ENCODE measurements at places on chromosomes 12 and 14. TPM values are rescaled to one million over a fixed set of nuclear protein-coding genes. Genes with fewer than 3 reads are reported as not detected.

DNA sequence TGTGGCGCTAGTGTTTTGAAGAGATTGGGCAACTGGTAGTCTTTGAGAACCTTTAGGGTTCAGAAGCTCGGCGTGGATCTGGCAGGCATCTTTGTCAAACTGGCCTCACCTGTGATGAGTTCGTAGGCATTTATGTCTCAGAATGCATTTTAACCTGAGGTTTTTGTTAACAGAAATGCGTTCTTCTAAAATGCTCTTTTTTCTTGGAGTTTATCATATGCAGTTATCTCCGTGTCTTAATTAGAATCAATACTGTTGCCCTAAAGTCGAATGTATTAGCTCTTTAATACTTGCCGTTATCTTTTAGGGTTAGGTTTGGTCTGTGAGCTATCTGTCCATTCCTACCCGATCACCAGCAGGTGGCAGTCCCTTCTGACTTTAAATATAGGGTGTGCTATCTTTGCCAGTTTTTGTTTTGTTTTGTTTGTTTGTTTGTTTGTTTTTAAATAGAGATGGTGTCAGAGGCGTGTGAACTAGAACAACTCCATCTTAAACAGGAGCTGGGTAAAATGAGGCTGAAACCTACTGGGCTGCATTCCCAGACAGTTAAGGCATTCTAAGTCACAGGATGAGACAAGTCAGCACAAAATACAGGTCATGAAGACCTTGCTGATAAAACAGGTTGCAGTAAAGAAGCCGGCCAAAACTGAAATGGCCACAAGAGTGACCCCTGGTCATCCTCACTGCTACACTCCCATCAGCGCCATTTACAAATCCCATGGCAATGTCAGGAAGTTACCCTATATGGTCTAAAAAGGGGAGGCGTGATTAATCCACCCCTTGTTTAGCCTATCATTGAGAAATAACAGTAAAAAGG lies 1.4 kb downstream of the ATF1 start:
- H3K27ac ChIP-seq, result peak overlapping the region; percentile 92
- DNase-seq, result peak; percentile 41
- no peaks in the 10 kb centered on the region for H3K27me3 ChIP-seq
- H3K4me1 ChIP-seq, result peaks cover 37% of the 10 kb centered on the region

GRCh38 chr12:54037360-54038283 lies 4.8 kb downstream of the HOXC5 start:
- no peaks in the 10 kb centered on the region for H3K36me3 ChIP-seq
- H3K4me1 ChIP-seq, result peaks cover 8% of the 10 kb centered on the region
- no peak overlapping the region for H3K4me3 ChIP-seq

GRCh38 chr12:132327336-132328171 lies 1.8 kb downstream of the GALNT9 start:
- peaks cover 14% of the 10 kb centered on the region for H3K4me1 ChIP-seq
- H3K4me3 ChIP-seq, result no peak overlapping the region
- H3K27me3 ChIP-seq, result peaks cover 16% of the 10 kb centered on the region
- H3K27ac ChIP-seq, result no peak overlapping the region
- DNase-seq, result no peak
- H3K36me3 ChIP-seq, result no peaks in the 10 kb centered on the region

DNA sequence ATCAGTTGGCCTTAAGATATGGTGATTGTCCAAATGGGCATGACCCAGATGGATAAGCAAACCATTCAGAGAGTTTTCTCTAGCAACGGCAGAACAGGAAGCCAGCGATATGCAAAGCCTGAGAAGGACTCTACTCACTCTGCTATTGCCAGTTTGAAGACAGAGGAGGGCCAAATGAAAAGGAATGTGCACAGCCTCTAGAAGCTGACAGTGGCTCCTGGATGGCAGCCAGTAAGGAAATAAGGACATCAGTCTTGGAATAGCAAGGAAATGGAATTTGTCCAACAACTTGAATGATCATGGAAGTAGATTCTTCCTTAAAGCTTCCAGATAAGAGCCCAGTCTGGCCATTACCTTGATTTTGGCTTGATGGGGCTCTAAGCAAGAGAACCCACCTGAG lies 60.0 kb downstream of the TMTC2 start:
- no peak overlapping the region for H3K4me3 ChIP-seq
- no peak for DNase-seq
- H3K36me3 ChIP-seq, result no peaks in the 10 kb centered on the region
- H3K27me3 ChIP-seq, result no peaks in the 10 kb centered on the region

DNA sequence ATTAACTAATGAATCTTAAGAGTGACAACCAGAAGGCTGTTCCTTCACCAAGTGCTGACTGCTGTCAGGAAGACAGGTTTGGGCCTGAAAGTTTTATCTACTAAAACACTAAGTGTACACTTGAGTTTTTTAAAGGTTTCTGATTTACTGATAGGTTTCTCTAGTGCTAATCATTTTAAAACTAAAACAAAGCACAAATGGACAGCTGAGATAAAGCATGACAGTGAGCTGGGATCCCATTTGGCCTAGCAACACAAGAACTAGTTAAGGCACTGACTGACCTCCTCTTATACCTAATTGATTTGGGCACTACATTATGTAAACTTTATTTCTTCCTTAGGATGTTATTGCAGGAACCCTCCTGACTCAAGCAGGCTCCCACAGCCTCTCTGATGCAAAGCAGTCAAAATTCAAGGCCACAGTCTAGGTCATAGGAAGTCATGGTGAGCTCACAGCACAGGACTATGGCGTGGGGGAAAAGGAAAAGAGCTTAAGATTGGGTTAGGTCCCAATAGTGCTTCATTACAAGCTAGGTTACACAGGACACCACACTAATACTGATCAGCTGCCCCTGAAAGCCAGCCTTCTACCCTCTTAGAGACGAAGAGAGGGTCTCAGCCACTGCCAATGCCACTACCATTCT lies 3.5 kb downstream of the STXBP6 start:
- H3K4me1 ChIP-seq, result no peaks in the 10 kb centered on the region
- H3K27ac ChIP-seq, result no peak overlapping the region
- no peak overlapping the region for H3K4me3 ChIP-seq
- no peak for DNase-seq
- peaks cover 37% of the 10 kb centered on the region for H3K27me3 ChIP-seq

DNA sequence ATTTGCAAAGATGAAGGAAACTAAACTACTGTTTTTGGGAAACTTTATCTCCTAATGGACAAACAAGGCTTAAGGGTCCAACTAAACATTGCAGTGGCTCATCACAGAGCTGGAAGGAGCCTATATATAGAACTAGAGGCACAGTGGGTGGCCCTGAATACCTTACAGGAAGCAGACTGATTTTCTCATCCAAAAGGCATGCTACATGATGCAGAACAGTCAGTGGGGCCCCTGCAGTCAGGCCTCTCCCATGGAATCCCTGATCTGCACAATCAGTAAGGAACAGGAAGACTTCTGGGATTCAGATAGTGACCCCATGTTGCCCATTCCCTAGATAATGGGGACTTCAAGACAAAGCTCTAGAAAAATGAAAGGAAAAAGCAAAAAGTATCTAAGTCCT lies 1.9 kb upstream of the LLPH start:
- peaks cover 51% of the 10 kb centered on the region for H3K4me1 ChIP-seq
- H3K27ac ChIP-seq, result no peak overlapping the region
- no peaks in the 10 kb centered on the region for H3K27me3 ChIP-seq
- H3K4me3 ChIP-seq, result peak overlapping the region; percentile 60

GRCh38 chr14:54577977-54578376 lies 11.0 kb downstream of the SAMD4A start:
- peaks cover 13% of the 10 kb centered on the region for H3K27me3 ChIP-seq
- no peak overlapping the region for H3K27ac ChIP-seq
- H3K4me1 ChIP-seq, result no peaks in the 10 kb centered on the region
- H3K36me3 ChIP-seq, result peaks cover 5% of the 10 kb centered on the region

DNA sequence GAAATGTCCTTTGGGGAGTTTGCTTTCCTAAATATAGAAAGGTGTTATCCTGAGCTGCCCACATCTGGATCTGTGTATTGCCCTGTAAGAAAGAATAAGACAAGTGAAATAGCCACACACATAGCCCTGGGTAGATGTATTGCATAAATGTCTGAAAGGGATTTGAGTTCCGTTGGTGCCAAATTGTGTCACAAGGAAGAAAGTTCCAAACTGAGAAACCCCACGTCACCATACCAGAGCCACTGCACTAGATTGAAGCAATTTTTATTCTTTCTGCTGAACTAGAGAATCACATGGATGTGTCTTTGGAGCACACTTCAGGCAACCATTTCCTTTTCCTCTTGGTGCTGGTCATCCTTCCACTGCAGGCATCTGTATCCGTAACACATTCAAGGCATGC lies 5.0 kb downstream of the RNASE9 start:
- H3K4me3 ChIP-seq, result no peak overlapping the region
- H3K27me3 ChIP-seq, result peaks cover 2% of the 10 kb centered on the region
- DNase-seq, result no peak
- no peaks in the 10 kb centered on the region for H3K4me1 ChIP-seq
- no peak overlapping the region for H3K27ac ChIP-seq

DNA sequence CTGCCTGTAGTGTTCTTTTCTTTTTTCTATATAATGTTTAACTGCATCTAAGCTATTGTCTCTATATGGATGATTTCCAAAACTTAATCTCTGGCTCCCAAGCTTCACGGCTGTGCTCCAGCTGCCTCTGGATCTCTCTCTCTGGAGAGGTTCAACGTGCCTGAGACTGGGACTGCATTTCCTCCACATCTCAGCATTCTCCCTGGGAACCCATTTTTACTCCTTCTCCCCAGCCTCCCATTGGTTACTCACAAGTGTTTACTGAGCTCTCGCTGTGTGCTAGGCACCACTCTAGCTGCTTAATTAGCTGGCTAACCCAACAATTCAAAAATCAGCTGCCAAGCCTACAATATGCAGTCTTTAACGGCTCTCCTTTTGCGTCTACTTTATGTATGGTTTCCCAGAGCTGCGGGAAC lies 34.7 kb downstream of the FBXL14 start:
- peaks cover 1% of the 10 kb centered on the region for H3K4me1 ChIP-seq
- peaks cover 19% of the 10 kb centered on the region for H3K27me3 ChIP-seq
- no peak overlapping the region for H3K4me3 ChIP-seq
- H3K36me3 ChIP-seq, result no peaks in the 10 kb centered on the region
- no peak for DNase-seq

DNA sequence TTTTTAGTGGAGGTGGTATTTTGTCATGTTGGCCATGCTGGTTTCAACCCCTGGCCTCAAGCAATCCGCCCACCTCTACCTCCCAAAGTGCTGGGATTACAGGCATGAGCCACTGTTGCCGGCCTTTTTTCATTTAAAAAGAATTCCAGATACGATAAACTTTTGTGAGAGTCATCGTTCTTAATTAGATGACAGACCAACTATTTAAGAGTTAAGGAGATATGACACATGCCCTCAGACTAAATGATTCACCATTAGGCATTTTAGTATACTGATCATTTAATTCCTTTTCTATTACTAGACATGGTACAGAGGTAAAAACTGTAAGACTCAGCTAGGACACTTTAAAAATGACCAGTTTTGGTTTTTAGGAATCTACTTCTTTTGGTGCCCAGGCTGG lies 2.4 kb downstream of the ANKRD13A start:
- H3K4me1 ChIP-seq, result peaks cover 80% of the 10 kb centered on the region
- H3K27ac ChIP-seq, result no peak overlapping the region
- peaks cover 25% of the 10 kb centered on the region for H3K36me3 ChIP-seq
- DNase-seq, result no peak
- H3K27me3 ChIP-seq, result no peaks in the 10 kb centered on the region

DNA sequence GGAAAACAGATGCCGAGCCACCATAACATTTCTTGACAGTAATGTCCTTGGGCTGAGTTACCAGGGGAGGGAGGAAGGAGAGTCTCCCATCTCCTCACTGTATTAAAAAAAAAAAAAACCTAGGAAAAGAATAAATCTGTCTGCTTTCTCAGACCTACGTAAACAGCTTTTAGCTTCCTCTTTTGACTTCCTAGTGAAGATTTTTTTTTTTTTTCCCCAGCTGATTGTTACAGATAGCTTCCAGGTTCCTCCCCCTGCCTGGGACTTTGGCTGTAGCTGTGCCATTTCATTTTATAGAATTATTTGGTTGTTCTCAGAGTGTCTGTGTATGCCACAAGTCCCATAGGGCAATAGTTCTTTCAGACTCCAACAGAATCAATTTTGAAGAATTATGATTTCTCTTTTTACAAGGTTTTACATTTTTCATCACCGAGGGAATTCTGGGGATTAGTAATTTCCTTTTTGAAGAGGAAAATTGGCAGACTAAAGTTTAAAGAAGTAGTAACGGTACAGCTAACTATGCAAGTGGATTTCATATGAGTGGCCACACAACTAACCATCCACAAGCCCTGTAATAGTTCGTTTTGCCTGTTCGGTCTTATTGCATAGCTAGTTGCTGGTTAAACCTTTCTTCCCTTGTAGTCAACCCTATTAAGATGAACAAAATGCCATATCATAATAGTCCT lies 23.1 kb upstream of the GNS start:
- DNase-seq, result no peak
- peaks cover 4% of the 10 kb centered on the region for H3K36me3 ChIP-seq
- H3K4me3 ChIP-seq, result peak overlapping the region; percentile 78
- peaks cover 9% of the 10 kb centered on the region for H3K4me1 ChIP-seq
- no peak overlapping the region for H3K27ac ChIP-seq

The HNF1A gene
- not detected for total RNA-seq

The PPP1CC gene
- total RNA-seq, result 469 TPM

The SRRM4 gene
- total RNA-seq, result not detected

Measured in activated T-helper 1 cell treated with anti-CD3 and anti-CD28 coated beads, Interleukin-12 subunit alpha, Interleukin-12 subunit beta, Interleukin-2, Interleukin-4 antibody, amounts not matched to agents 30 ng/mL and 10 ng/mL and 1 ng/mL, durations not matched to agents 14 hours and 24 hours and 36 hours (primary cell).